ENCODE measurements at places on chromosomes 3 and 15.

GRCh38 chr3:99365396-99365795 is 273.0 kb upstream of the COL8A1 start:
- DNase-seq = no peak

GRCh38 chr15:40870716-40871115 is 3.3 kb downstream of the RHOV start:
- DNase-seq = no peak

DNA sequence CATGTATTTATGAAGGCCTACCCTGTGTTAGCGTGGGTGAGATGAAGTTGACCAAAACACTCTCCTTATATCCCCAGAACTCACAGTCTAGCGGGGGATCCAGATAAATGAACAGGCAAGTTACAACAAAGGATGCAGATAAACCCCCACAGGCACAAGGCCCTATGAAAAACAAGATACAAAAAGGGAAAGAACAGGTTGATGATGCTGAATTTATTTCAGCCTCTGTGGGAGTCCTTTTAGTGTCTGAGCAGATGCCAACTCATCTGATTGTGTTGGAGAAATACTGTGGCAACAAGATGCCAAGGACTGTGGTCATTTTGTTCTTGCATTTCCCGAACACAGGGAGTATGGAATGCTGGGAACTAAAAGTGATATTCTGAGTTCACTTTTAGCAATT is 300.0 kb downstream of the CHST2 start:
- no peak for DNase-seq

GRCh38 chr3:52983336-52983807 is 62.5 kb downstream of the SFMBT1 start:
- DNase-seq = peak; percentile 45

DNA sequence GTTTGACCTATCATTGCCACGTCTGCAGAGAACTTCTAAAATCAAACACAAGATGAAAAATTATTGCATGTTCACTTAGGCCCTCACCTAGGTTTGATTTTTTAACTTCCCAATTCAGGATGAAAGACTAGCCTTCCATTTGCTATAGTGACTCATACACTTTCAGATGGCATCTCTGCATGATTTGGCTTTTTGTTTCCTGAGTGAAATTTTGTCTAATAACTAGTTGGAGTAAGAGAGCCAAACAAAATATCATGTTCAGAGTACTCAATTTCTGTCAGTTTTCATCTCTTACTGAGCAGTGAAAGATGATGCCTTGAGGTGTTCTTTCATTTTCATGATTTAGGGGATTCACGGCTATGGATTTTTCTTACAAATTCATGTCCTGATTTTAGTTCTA is 122.9 kb downstream of the NSUN3 start:
- DNase-seq = no peak

DNA sequence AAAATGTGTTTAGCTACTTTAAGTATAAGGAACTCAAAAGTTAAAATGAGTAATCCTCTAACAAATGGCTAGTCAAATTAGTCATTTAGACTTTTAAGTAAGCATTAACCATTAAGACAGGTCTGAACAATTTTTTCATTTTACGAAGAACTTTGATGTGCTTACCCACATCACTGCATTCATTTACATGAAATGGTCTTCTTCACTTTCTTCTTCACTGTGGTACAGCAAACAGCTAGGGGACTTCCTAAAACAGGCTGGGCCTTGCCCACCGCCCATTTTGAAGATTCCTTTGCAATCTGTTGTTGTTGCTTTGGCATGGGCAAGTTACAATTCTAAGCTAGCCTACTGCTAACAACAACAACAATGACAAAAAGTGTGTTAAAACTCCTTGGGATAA is 67.4 kb downstream of the CBLB start:
- peak; percentile 55 for DNase-seq

GRCh38 chr3:156359368-156359767 is 195.5 kb downstream of the SSR3 start:
- DNase-seq = no peak

DNA sequence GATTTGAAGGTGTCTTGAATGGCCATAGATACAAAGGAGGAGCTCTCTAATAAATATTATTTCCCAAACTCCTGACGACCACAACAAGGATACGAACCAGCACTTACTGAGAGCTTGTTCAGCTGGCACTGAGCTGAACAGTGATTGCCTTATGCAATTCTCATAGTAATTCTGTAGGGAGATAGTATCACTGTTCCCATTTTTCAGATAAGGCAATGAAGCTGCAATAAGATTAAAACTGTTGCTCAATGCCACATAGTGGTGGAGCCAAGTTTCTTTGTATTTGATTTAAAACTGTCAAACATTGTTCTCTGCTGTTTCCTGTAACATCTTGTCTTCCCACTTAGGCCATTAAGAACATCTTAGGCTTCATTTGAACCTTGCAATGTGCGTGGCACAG is 163.9 kb downstream of the RPLP1 start:
- no peak for DNase-seq

DNA sequence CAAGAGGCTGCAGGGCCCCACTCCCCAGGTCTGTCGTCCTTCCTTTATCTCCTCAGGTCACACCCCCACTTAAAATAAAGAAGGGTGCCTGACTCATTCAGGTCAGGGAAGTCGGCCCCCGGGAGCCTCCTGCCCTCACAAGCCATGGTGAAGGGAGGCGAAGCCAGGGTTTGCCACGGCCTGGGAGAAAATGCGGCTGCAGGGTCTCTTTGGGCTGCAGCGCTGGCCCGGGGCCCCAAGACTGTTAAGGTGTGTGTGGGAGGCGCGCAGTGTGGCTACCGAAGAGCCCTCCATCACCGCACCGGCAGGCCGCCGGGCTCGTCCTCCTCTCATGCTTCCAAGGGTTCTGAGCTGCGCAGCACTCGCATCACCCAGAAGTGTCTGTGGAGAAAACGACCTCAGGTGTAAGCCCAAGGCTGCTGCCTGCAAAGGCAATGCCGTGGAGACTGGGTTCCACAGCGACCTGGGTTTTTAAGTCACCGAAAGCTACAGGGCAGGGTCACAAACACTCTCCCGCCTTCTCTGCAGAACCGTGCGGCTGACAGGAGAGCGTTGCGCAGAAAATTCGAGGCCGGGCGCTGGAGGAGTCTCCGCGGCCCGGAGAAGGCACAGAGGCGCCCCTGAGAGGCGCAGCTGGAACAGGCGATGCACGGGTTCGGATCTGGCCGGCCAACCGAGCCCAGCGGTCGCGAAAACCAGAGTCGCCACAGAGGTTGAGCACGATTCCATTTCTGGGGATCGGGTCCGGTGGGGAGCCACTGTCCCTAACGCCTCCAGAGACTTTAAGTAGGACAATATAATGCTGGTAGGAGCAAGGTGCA is 8.7 kb downstream of the FOXL2 start:
- DNase-seq = no peak

DNA sequence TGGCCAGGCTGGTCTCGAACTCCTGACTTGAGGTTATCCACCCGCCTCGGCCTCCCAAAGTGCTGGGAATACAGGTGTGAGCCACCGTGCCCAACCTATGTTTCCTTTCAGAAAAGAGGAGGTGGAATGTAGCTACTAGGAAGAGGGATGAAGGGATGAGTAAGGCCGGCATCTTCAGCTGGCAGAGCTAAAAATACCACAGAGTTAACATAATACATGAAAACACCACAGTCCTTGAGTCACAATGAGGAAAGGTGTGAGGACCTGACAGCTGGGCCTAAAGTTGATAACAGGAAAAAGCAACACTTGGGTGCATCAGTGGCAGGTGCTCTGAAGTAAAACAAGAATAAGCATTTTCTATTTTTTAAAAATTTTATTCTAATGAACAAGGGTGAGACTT is 392.2 kb downstream of the DIPK2A start:
- no peak for DNase-seq

GRCh38 chr15:47367726-47368390 is 349.4 kb upstream of the SEMA6D start:
- no peak for DNase-seq

- DNase-seq = no peak
Measured at GRCh38 chr3:178526291-178526690, 9.9 kb upstream of the KCNMB2 start.

- DNase-seq = no peak
Measured at GRCh38 chr3:156899951-156900350, 73.8 kb downstream of the LEKR1 start.

GRCh38 chr3:49533786-49534519 is 20.3 kb upstream of the BSN start:
- DNase-seq = no peak

DNA sequence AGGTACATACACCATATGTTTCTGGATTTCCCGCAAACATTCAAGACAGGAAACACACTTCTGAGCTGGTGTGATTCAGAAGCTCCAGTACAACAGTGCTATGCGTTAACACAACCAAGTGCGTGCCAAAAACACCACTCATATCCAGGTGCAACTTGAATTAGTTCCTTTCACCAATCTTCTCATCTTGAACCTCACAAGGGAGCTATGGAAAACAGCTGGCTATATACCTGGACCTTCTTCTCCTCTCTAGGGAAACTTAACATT is 31.3 kb downstream of the SUSD5 start:
- no peak for DNase-seq

GRCh38 chr3:79187426-79187825 is 580.4 kb downstream of the ROBO1 start:
- no peak for DNase-seq

- no peak for DNase-seq
Measured at GRCh38 chr15:70531576-70531975, 231.8 kb downstream of the UACA start.

DNA sequence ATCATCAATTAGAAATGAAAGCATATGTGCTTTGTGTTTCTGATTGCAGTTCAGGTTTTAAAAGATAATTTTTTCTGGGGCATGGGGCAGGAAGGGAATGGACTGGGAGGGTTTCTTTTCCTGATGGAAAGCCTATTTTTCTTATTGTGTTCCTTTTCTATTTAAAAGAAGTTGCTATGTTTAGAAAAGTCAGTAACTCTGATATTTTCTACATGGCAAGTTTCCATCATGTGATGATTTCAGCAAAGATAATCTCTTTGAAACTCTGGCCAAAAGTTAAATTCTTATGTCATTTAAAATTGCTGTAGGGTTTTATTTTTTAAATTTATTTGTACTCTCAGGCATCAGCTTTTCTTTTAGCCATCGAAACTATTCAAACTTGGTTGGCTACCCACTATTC is 601.2 kb downstream of the FOXP1 start:
- no peak for DNase-seq

DNA sequence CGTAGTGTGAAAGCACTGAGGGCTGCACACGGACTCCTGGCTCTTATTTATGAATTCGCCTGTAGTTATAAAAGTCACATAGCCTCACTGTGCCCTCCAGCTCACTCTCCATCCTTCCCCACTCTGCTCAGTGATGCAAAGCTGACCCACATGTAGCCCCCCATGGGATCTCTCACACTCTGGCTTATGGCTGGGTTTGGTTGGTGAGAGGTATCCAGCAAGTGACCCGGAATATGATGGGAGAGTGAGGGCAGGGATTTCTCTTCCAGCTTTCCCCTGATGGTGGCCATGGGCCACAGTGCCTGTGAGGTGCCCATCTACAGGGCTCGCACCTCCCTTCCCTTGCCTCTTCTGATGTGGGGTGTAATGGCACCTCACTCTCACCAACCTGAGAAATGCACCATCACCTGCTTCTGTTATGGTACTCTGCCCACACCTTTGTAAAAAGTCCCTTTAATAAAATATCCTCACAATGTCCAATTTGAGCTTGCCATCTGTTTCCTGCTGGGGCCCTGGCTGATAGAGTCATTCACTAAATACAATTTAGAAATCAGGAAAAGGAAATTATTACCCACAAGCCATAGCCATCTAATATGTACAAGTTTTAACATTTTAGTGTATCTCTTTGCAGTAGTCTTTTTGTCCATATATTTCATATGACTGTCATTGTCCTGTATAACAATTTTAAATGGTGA is 93.6 kb downstream of the SCN11A start:
- no peak for DNase-seq

GRCh38 chr3:143439817-143440216 is 320.2 kb downstream of the CHST2 start:
- no peak for DNase-seq

DNA sequence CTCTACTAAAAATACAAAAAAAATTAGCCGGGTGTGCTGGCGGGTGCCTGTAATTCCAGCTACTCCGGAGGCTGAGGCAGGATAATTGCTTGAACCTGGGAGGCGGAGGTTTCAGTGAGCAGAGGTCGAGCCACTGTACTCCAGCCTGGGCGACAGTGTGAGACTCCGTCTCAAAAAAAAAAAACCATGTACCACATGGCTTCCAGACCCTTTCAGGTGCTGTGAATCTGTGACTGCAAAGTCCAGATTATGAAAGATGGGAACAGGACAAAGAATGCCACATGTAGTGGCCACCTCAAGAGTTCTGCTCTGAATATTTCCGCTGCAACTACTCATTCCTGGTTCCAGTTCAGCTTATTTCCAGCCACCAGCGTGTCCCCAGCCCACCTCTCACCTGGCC is 8.4 kb upstream of the DCAF1 start:
- DNase-seq = no peak

DNA sequence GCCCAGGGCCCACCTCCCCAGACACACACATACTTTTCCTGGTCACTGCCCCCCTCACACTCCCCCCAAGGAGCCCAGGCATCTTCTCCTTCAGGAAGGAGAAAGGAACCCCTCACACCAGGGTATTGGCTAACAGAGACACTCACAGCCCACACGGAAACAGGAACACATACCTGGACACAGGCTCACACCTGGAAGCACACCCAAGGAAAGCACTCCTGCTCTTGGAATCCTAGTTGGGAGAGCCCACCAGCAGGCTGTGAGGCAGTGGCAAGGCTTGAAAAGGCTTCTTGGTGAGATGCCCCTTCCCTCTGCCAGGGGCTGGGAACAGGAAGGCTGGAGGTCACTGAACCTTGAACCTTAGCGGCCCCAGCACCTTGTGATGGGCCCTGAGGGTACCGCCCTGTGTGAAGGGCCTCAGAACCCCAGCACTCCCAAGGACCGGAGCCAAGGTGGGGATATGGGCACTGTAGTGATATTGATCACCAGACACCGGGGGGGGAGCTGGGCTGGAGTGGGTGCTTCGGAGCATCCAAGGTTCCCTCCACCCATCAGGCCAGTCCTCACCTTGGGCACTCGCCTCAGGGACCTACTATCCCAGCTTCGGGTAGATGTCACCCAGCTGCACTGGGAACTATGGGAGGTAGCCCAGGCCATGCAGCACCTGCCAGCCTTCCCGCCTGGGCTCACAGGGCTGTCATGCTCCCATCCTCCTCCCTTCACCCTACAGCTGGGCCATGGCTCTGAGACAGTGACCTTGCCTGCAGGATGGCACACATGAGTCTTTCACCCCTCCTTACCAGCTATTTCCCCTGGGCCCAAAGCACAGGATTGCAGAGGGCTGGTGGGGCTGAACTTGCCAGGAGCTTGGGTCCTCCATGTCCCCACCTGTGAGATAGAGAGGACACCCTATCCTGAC is 16.4 kb downstream of the MYL3 start:
- DNase-seq = no peak

- no peak for DNase-seq
Measured at GRCh38 chr3:32544894-32545293, 25.8 kb downstream of the DYNC1LI1 start.

DNA sequence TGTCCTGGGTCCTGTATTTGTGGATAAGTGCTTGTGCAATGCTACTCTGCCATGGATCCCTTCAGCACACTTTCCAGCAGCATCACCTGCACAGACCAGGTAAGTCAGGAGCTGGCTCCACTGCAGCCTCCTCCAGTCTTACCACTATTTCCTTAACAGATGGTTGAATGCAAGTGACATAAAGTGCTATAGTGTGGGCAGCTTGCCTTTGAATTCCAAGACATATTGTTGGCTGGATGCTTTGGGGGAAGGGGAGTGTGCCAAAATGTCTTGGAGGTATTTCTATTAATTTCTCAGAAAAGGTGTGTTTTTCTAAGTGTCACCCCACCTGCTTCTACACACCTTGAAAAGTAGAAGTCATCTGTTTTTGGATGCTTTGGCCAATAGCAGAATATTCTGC is 352.2 kb upstream of the SUCLG2 start:
- no peak for DNase-seq

GRCh38 chr3:99663977-99664376 is 25.6 kb downstream of the COL8A1 start:
- DNase-seq = no peak
